ENCODE measurements at places on chromosomes 3 and 15.

- no peak for DNase-seq
Measured at GRCh38 chr3:72102112-72102616, 317.2 kb upstream of the PROK2 start.

DNA sequence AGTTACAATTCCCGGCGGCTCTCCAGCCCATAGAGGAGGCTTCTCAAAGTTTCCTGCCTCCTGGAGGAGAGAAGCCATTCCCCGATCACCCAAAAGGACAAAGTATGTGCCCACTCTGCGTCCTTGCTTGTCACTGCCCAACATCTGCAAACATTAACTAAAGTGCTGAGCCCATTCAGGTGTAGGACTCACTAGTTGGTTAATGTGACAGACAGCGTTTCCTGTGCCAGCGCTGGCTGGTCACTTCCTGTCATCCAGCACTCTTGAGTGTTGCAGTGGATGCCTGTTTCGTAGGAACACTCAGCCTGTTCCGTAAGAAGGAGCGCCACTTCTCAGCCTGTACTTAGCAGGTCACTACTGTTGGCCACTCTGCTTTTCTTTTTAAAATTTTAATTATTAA lies 100.3 kb downstream of the APBA2 start:
- DNase-seq = no peak

- DNase-seq = no peak
Measured at GRCh38 chr3:37115446-37115845, 58.9 kb downstream of the LRRFIP2 start.

- no peak for DNase-seq
Measured at GRCh38 chr3:52880474-52880873, 16.9 kb downstream of the STIMATE start.

GRCh38 chr15:78673917-78674444 lies 33.0 kb upstream of the CHRNB4 start:
- no peak for DNase-seq

DNA sequence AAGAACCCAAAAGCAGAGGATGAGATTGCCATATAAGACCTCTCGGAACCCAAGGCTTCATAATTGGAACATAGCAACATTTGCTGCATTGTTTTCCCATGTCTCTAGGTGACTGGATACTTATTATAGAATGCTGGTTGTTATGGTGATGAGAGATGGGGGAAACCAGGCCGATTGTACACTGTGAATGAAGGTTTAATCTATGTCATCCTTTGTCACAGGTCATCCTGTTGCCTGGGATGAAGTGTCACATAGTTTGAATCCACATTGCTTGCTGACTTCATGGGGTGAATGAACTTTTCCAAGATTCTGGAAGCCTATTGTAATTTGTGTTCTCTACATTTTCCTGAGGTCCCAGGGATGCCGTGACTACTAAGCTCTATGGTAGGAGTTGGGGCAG lies 41.8 kb downstream of the CLEC3B start:
- DNase-seq = no peak

- DNase-seq = no peak
Measured at GRCh38 chr3:90180096-90180495, 1072.7 kb downstream of the EPHA3 start.

DNA sequence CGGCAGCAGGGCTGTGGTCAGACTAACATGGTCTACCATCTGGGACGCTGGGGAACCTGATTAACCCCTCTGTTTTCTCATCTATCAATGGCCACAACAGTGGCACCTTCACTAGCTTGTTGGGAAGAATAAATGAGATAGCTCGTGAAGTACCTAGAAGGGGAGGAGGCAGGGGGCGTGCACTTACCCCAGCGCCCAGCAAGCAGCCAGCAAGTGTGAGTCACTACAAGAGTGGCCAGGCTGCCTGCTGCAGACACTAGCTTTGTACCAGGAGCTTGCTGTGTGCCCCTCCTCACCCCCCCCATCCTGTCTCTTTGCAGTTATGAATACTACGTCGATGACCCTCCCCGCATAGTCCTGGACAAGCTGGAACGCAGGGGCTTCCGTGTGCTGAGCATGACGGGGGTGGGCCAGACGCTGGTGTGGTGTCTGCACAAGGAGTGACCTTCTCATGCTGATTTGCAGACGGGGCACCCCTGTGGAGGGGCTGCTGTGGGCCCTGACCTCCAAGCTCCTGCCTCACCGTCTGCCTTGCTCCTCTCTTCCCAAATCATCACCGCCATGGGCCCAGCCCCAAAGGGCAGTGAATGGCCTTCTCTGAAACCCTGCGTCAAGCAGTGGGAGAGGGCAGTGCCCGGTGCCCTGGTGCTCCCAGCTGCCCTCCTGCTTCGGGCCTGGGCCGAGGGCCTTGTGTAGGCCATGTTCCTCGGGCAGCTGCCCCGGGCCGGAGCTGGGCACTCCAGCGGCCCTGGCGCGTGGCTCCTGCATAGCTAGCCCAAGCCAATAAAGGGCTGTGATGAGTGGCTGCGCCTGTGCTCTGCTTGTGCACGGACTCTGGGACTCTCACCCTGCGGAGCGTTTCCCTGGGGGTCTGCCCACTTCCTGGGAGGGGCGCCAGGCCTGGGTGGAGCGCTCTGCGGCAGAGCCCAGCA lies 2.6 kb upstream of the C15orf62 start:
- no peak for DNase-seq

- no peak for DNase-seq
Measured at GRCh38 chr3:37737134-37737533, 124.5 kb upstream of the CTDSPL start.

DNA sequence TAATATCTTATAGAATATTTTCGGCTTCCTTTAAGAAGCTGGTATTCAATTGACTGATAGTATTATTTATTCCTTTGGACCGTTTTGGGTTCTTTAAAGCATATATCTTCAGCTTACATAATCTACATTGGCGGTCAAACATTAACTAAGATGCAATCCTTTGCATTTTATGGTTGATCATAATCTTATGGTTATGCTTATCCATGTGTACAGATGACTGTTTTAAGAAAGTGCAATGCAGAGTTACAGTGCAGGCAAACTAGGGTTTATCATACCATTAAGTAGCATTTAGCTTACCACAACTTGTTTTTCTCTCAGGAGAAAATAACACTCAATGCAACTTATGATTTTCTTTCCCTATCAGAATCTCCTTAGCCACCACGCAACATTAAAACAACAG lies 41.4 kb upstream of the POU1F1 start:
- no peak for DNase-seq

DNA sequence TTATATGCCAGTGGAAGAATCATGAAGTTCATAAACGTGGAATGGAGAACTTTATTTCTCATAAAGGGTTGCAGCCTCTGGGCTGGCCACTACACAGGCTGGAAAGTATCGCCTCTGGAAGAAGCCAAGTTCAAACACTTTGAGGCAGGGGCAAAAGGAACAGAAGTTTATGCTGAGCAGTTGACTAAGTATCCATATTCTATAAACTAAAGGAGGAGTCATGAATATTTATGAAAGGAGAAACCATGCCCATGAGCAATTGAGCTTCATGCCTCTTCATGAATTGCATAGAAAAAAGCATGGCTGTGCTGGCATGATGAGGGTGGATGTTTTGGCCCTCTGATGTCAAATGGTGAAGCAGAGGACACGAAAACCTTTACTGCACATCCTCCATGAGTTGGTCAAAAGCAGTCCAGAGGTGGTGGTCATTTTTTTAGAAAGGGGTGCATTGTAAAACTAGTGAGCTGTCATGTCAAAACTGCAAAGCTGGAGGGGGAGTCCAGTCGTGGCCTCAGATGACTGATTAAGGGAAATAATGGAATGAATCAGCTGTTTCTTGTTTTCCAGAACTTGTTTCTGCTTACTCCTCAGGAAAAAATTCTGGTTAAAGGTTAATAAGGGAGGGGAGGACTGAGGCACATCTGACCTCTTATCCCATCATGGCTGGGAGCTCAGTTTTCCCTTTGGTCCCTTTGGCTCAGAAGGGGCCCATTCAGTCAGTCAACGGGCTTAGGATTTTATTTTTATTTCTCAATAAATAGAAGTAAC lies 276.7 kb downstream of the CHL1 start:
- no peak for DNase-seq

- no peak for DNase-seq
Measured at GRCh38 chr15:39404767-39405181, 176.1 kb upstream of the THBS1 start.

- no peak for DNase-seq
Measured at GRCh38 chr15:85453144-85453872, 72.9 kb downstream of the AKAP13 start.

DNA sequence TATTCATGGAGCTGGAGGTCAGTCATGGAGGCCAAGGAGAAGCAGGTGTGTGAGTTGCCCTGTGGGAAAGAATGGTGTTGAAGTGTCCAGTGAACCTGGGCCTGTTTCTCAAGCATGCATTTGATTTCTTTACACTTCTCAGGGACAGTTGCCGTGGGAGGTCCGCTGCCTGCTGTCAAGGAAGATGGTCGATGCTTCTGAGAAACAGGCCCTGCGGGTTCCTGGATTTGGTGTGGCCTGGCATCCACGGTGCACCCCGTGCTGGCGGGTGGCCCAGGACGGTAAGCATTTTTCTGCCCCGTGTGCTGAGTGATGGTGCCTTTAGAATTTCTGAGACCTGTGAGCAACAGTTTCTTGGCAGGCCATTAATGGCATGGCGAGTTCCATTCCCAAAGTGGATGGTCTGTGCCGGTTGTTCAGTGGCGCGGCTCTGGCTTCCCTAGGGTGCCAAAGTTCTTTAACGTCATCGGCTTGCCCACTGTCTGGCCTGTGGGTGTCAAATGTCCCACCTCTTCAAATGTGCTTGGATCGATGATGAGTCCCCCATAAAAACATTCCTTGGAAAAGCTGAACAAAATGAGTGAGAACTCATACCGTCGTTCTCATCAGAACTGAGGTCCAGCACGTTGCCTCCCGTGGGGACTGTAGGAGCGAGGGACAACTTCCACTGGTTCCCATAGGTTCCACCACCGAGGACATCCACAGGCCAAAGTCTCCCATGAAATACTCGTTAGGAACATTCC lies 107.2 kb downstream of the SNRPN start:
- DNase-seq = no peak

GRCh38 chr3:113272385-113272779 lies 61.0 kb downstream of the BOC start:
- DNase-seq = no peak

DNA sequence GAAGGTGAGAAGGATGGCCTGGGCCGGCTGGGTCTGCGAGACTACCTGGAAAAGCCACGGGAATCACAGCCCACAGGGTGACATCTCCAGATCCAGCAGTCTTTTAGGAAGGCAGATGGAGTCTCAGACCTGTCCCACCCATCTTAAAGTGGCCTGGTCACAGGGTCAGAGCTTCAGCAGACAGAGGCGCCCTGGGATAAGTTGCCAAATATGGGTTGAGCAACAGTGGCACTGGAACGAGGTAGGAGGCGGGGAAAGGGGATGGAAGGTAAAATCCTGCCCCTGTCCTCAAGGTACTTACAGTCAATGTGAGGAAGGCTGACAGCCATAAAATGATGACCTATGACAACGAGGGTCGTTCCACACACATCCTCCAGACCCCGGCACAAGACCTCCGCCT lies 80.7 kb downstream of the LIPC start:
- no peak for DNase-seq

GRCh38 chr15:81105545-81105944 lies 28.5 kb upstream of the CFAP161 start:
- no peak for DNase-seq

DNA sequence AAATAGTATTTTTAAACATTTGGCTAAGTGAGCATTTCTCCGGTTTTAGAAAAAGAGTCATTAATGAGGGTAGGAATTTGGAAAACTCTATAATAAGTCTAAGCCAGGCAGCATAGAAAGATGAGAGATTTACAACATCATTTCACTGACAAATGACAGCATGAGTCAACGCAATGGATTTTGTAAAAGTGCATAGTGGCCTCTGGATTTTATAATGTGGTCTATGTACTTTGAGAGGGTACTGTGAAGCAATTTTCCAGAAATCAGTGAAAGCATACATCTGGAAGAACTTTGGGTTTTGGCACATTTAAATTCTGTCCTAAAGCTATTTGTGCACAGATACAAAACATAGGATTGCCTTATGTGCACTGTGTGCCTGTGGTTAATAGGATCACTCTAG lies 130.8 kb upstream of the CCNL1 start:
- no peak for DNase-seq

- peak; percentile 77 for DNase-seq
Measured at GRCh38 chr15:69593981-69594966, 141.7 kb downstream of the RPLP1 start.

DNA sequence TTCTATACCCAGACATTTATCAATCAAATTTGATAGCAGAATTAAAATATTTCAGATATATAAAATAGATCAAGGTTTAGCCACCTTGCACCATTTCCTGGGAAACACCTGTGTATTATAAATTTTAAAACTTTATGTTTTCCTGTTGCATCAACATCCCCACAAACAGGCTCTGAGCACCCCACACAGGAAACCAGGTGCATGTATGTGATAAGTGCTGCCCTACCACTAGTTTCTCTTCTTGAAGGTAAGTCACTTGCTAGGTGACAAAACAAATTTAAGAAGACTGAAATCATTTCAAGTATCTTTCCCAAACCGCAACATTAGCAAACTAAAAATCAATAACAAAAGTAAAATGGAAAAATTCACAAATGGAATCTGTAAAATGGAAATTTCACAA lies 496.1 kb upstream of the CCDC54 start:
- no peak for DNase-seq

GRCh38 chr3:126245811-126246727 lies 65.7 kb upstream of the ALDH1L1 start:
- DNase-seq = peak; percentile 72

DNA sequence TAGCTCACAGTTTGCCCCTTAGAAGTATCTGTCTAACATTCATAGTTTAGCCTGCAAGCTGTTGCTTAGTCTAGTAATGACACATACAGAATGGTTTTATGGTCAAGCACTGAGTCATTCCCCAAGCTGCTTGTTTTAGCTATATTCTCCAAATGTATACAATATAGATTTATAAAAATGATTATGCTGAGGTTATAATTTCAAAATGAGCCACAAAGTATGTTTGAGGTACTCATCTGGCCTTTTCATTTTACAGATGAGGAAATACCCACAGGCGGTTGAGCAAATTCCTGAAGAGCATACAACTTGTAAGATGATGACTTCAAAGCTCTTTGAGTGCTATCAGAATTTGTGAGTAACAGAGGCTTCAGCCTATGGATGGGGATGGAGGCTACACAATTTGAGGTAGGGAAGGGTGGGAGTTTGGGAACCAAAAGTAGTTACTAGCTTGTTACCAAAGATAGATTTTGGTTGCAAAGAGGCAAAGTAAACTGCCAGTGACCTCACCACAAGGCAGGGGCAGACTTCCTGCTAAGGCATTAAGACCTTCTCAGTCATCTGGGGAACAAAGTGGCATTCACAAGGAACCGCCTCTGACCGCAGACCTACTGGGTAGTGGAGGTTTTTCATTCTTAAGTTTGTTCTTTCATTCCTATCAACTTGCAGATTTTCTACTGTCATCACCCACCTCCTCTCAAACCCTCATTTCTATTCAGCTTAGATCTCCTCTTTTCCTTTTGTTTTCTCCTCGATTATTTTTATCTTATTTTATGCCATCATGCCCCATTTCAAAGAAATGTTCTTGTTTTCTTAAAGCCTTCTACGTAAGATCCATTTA lies 257.2 kb upstream of the NECTIN3 start:
- no peak for DNase-seq

Data from HuH-7 (cell line).